Activated CD8-positive, alpha-beta memory T cell treated with anti-CD3 and anti-CD28 coated beads for 48 hours (primary cell): ENCODE measurements at places on chromosomes 6 and 20.

DNA sequence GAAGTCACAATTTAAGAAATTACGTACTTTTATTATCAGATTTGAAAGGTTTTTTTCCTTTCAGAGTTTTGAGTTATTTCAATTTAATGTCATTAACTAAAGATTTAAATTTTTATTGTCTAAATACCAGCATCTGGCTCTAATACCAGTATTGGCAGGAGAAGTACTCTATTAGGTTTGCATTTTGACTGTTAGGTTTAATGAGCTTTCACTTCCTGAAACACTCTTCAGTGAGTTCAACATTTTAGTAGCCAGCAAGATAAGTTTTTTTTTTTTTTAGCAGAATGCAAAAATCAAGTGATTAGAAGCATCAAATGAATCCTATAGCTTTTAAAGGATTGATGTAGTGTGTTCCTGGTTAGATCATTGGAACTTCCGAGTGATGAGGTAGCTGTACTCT, 34.0 kb upstream of the SCGN start:
- DNase-seq = no peak

DNA sequence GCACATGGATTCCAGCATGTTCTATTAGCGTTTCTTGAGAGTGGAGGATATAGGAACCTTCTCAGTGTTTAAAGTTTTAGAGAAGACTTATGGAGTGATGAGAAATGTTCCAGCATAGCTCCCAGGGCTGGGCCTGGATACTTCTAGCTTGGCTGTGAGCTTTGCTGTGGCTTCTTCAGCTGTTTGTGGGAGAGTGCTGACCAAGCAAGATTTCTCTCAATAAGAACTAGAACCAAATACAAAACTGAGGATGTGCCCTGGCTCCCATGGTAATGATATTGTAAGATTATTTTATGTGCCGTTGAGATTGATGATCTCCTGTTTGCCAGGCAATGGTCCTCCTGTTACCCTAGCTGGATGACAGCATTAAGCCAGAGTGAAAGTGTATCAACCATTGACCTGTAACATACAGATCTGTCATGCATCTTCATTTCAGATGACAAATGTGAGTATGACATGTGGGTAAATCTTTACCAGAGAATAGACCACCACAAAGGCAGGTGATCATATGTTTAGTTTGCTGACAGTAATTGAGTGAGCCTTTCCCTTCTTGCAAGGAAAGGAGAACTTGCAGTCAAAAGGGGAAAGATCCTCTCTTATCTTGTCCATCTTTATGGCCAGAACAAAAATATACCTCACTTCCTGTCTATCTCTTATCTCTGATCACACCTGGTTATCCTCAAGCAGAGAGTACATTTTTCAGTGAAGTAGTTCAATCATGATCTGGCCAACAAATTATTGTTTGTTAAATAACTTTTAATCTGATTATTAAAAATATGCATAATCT, 180.1 kb downstream of the SLC24A3 start:
- no peak for DNase-seq

- DNase-seq = no peak
These were observed 171.3 kb downstream of the COL21A1 start for GRCh38 chr6:56076033-56076432.

DNA sequence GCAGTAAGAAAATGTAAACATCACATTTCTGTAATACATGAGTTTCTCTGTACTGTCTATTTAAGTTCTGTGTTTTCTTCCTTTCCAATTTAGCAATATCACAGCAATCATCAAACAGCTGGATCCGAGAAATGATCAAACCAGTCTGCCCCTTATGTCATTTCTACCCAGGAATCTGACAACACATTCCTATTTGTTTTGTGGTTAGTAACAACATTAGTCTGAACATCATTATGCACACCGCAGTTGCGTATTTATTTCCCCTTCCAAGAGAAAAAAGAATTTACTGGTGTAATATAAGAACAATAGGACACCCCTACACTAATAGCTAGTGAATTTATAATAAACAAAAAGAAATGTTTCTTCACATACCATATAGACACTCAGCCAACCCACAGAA, 179.5 kb downstream of the BTBD9 start:
- DNase-seq = no peak

GRCh38 chr20:23565503-23566045, 2.7 kb downstream of the CST9L start:
- DNase-seq = no peak

GRCh38 chr6:43559328-43559727, 16.5 kb downstream of the XPO5 start:
- no peak for DNase-seq
